ENCODE measurements at places on chromosomes 2 and 18.

- DNase-seq, result no peak
Measured at GRCh38 chr18:79748321-79749180, 49.2 kb upstream of the KCNG2 start.

GRCh38 chr18:79493211-79493800 is 97.6 kb downstream of the NFATC1 start:
- no peak for DNase-seq

DNA sequence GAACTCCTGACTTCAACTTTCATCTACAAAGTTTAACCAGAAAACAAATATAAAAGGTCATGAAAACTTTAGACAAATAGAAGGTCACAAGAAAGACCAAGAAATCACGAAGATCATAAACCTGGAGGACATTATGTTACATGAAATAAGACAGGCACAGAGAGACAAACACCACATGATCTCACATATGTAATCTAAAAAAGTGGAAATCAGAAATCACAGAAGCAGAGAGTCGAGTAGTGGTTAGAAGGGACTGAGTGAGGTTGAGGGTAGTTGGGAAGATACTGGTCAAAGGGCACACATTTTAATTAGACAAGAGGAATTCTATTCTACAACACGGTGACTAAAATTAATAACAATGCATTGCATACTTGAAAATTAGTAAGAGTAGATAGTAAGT is 1.4 kb downstream of the GCFC2 start:
- DNase-seq, result no peak

DNA sequence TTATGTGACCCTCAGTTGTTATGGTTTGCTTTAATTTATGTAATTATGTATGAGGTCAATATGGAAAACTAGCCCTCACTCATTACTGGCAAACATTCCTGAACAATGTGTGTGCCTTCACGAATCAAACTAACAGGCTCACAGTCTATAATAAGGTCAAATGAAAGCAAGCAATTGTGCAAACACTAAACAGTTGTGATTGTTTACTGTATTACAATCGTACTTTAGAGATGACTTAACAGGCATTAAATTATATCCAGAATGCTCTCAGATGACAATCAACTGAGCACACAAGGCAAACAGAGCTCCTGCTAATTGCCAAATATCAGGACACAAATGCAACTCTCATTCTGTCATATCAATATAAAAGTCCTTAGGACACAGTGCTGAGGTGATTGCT is 29.5 kb downstream of the COL5A2 start:
- no peak for DNase-seq

- no peak for DNase-seq
Measured at GRCh38 chr18:21745231-21745630, 4.6 kb downstream of the MIB1 start.

GRCh38 chr18:50711386-50711785 is 108.4 kb downstream of the MRO start:
- DNase-seq, result no peak

DNA sequence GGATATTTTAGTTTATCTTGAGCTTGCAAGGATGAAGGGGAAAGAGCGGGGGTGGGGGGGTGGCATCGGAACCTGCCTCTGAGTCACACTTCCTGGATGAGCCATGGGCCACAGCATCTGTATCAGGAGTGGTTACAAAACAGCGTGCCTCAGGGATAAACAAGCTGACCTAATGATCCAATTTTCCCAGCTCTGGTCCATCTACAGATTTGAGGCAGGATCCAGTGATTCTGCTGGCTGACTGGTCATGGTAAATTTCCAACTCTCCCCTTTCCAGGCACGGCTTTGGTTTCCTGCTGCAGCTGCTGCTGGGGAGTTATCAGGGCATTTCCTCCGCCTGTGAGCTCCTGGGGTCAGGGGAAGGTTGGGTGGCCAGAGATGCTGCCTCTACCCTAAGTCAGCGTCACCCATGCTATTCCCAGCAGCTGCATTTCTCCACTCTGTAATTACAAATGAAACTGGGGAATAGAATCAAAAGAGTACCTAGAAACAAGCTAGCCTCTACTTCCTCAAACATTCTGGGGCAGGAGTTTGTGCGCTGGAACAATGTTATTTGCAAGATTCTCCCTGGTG is 4.7 kb upstream of the HPCAL1 start:
- peak; percentile 70 for DNase-seq

DNA sequence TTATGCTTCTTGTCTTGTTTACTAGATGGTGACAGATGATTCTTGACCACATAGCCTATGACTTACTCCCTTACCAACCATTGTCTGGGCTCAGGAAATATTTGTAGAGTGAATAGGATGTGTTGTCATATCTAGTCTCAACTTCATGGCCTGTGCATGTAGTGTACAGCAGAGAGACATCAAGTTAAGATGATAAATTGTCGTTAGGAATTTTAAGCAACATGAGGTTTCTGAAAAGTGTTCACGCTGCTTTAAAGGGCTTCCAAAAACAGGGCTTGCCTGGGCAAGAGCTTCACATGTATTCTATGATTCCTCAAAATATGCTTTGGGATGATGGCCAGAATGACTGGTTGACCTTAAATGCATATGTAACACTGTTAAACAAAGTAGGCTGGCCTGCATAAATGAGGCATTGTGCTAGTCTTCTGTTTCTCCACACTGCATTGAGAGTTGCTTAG is 424.0 kb downstream of the RND3 start:
- DNase-seq, result no peak

DNA sequence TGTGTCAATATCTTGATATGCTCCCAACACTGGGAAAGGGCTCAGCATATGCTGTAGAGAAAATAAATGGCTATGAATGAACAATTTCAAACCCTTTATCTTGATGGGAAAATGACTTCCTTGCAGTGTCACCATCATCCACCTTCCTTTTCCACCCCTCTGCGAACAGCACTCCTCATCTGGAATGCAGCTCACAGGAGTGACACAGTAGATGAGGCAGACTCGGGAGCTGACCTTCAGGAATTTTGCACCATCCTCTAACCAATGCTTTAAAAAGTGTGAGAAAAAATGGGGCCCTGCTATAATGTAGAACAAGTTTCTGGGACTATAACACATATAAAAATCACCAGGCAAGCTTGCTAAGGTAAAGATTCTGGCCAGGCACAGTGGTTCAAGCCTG is 41.3 kb upstream of the YPEL5 start:
- DNase-seq, result no peak

- DNase-seq, result no peak
Measured at GRCh38 chr2:234241656-234242458, 191.4 kb downstream of the SPP2 start.

GRCh38 chr18:23682472-23682871 is 6.8 kb upstream of the LAMA3 start:
- no peak for DNase-seq

- no peak for DNase-seq
Measured at GRCh38 chr2:235238537-235238936, 255.3 kb upstream of the AGAP1 start.

GRCh38 chr2:69196327-69197117 is 183.5 kb downstream of the ANTXR1 start:
- no peak for DNase-seq

- no peak for DNase-seq
Measured at GRCh38 chr2:11899264-11899818, 152.9 kb downstream of the LPIN1 start.

GRCh38 chr2:159128191-159128590 is 158.3 kb downstream of the WDSUB1 start:
- DNase-seq, result no peak

DNA sequence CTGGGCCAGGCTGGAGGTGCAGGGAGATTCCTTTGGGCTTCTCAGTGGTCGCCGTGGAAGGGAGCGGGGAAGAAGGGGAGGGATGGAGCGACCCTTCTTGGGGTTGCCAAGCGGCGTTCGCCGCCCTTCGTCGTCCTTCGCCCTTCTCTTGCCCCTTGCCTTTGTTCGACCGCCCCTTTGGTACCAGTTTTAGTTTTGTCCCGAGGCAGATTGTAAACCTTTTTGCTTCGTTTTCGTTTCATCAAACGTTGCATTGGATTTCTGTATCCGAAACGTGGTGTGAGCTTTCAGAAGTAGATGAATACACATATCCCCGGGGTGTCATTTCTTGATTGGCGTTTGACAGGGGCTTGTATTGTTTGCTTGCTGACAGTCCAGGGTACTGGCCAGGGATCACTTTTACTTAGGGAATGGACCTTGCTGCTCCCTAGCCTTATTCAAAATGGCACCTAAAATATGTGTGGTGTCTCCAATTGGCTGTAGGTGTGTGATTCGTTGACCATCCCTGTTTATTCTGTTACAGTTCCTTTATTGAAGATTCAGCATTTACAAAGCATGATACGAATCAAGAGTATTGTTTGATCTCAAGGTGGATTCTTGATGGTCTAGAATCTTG is 788 bp downstream of the USP14 start:
- no peak for DNase-seq

DNA sequence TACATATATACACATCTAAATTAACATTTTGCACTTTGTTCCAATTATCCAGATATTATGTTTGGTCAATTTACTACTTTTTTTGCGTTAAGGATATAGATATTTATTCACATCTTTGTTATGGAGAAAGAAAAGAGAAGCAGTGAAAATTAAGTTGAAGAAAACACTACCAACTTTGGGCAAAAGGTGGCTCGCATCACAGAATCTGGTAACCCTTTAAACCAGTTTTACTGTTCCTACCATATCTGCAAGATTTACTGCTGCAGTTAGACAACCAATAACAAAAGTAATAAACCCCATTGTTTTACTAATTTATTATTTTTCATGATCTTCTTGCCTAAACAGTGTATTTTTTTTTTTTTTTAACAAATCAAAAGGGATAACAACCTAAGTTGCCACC is 53.6 kb downstream of the SMAD2 start:
- no peak for DNase-seq

DNA sequence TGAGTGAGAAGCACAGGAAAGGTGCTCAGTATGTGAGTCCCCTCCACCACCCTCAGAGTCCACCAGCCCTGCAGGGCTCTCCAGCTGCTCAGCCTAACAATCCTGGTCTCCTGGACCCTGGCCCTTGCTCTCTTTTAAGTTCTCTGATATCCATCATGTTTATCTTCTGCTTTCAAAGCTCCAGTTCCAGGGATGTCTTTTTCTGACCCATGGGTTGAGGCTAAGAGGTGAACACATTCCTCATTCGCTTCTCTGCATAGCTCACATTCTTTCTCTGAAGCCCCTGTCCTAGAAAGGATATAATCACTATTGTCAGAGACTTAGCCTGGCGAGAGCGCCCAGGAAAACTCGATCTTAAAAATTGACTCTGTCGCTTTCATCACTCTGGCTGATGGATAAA is 86.4 kb downstream of the ARL4C start:
- DNase-seq, result no peak

DNA sequence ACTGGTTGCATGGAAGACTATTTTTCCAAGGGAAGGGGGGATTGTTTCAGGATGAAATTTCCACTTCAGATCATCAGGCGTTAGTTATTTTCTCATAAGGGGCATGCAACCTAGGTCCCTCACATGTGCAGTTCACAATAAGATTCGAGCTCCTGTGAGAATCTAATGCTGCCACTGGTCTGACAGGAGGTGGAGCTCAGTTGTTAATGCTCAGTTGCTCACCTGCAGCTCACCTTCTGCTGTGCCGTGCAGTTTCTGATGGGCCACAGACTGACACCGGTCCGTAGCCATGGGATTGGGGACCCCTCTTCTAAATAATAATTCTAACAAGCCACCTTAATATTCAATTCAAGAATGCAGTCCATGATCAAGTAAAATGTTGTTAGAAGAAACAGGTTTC is 34.9 kb downstream of the PLCL1 start:
- DNase-seq, result no peak

- no peak for DNase-seq
Measured at GRCh38 chr2:112959109-112959812, 18.5 kb upstream of the IL36G start.

- no peak for DNase-seq
Measured at GRCh38 chr2:238821391-238821790, 26.5 kb upstream of the TWIST2 start.

- DNase-seq, result no peak
Measured at GRCh38 chr2:196208915-196209314, 37.5 kb upstream of the STK17B start.

GRCh38 chr2:70994009-70994698 is 519 bp downstream of the TEX261 start:
- peak; percentile 75 for DNase-seq

DNA sequence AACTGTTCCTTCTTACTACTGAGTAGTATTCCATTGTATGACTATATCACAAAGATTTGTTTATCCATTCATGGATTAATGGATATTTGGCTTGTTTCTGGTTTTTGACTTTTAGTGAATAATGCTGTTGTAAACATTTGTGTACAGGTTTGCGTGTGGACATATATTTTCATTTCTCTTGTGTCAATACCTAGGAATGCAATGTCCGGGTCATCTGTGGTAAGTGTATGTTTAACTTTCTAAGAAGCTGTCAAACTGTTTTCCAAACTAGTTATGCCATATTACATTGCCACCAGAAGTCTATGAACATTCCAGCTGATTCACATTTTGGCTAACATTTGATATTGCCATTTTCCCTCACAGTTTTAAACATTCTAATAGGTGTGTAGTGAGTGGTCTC is 29.1 kb upstream of the SLC16A14 start:
- no peak for DNase-seq

GRCh38 chr18:79538635-79539034 is 141.0 kb upstream of the CTDP1 start:
- no peak for DNase-seq

- DNase-seq, result no peak
Measured at GRCh38 chr2:201975434-201975833, 58.2 kb upstream of the FZD7 start.

DNA sequence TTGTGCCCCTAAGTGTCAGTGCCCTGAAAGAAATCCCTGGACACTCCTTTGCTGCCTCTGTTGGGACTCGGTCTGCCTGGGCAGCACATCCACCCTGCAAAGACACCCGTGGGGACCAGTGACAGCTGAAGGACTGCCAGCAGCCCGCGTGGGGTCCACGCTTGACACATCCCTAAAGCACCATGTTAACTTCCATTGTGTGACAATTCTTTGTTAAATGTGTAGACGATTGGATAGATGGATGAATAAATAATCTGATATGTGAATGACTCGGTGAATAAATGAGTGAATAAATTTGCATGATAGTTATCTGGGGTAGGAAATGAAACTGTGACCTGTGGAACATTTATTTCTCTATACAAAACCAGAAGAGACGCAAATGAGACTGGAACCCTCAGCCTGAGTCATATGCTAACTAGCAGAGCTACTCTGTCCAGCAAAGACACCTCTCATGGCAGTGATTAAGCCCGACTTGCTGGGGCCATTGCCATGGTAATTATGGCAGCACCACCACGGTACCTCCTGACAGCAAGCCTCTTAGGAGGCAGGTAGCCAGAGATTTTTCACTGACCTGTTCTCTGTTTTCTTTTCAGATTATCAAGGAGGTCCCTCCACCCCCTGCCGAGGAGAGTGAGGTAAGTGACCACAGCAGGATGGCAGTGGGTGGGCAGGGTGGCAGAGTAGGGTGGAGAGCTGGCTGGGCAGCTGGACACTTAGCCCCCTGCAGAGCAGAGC is 156.8 kb downstream of the ANTXR1 start:
- peak; percentile 11 for DNase-seq

- no peak for DNase-seq
Measured at GRCh38 chr2:55547001-55547400, 27.5 kb downstream of the CFAP36 start.

- no peak for DNase-seq
Measured at GRCh38 chr2:127884436-127884835, 1.3 kb downstream of the AMMECR1L start.
